ENCODE measurements at places on chromosomes 2 and 18. TPM values are rescaled to one million over a fixed set of nuclear protein-coding genes. Genes with fewer than 3 reads are reported as not detected.

GRCh38 chr2:136375017-136375901 lies 257.3 kb upstream of the CXCR4 start:
- DNase-seq, result no peak

The DGKD gene
- 38.1 TPM for total RNA-seq

The RIT2 gene
- total RNA-seq, result not detected

DNA sequence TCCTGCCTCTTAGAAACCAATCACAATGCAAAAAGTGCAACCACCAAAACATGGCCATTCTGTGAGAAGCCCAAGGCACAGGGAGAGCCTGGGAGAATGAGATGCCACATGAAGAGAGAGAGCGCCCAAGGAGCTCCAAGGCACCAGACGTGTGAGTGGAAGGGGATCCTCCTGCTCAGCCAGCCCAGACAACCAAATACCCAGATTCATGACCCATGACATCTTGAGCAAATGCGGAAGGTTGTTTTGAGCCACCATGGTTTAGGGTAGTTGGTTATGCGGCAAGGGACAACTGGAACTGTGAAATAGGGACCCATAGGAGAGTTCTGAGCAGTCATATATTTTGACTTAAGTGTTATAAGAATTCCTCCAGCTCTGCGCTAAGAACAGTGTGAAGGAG lies 7.0 kb downstream of the AFF3 start:
- DNase-seq, result no peak

DNA sequence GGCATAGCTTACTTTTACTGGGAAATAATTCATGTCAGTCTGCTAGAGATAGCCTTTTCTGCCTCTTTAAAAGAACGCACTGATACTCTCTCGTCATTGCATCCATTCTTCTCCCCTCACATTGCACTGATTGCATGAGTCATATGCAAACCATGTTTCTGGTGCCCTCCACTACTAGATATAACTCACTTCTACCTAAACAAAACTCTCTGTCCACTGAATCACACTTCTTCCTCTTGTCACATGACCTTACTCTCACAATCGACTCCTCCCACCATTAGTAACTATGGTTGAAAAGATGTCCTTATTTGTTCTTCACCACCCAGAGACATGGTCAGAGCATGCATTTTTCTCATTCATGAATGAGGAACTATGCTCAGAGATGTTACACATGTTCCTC lies 158.0 kb downstream of the CSRNP3 start:
- DNase-seq, result no peak

GRCh38 chr2:86790676-86791572 lies at the start of gene CD8A:
Gene CD8A, minus strand, starts transcription at chr2:86790913. Its CDS starts 88 bp downstream, at chr2:86790825.
- DNase-seq, result no peak

DNA sequence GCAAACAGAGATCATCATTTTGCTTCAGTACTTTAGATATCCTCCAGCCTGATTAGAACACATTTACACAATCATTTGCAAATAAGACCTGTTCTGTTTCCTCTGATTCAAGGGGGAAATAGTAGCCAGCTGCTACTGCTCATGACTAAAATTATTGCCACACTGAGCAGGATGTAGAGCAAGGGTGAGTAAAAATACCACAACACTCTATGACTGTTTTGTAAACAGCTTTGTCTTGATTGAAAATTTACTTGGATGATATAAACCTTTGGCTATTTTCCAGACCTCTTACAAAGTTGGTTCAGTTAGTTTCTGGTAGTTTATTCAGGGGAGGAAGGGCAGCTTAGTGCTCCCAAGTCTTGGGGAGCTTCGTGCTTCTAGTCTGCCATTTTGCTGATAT lies 286.4 kb upstream of the CNTNAP5 start:
- no peak for DNase-seq

GRCh38 chr2:167237478-167237877 lies 349.2 kb downstream of the XIRP2 start:
- DNase-seq, result no peak

The MAL gene
- 1.0 TPM for total RNA-seq

- DNase-seq, result no peak
Observed at GRCh38 chr2:112830682-112831512, 5.7 kb downstream of the IL1B start.

DNA sequence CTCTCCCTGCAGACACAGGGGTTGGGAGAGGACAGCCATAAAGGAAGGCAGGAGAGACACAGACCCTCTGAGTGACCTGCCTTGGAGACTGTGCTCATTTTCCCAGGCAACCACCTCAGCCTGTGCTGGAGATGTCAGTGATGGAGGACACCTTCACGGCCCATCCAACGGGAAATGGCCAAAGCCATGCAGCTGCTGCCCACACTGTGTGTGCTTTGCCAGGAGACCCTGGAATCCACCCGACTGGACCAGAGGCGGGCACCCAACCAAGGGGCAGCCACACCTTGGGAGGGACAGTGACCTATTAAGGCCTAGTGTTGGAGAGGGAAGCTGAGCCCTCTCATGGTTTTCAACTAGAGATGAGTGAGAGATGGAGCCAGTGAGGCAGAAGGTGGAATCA lies 192.5 kb downstream of the SMAD2 start:
- no peak for DNase-seq

- no peak for DNase-seq
Observed at GRCh38 chr2:207182911-207183310, 17.2 kb upstream of the KLF7 start.

The MREG gene
- total RNA-seq, result 0.67 TPM

- DNase-seq, result no peak
Observed at GRCh38 chr2:37039580-37039979, 44.6 kb downstream of the HEATR5B start.

- no peak for DNase-seq
Observed at GRCh38 chr2:151053661-151053990, 208.0 kb downstream of the RBM43 start.

The TSPYL6 gene
- not detected for total RNA-seq

DNA sequence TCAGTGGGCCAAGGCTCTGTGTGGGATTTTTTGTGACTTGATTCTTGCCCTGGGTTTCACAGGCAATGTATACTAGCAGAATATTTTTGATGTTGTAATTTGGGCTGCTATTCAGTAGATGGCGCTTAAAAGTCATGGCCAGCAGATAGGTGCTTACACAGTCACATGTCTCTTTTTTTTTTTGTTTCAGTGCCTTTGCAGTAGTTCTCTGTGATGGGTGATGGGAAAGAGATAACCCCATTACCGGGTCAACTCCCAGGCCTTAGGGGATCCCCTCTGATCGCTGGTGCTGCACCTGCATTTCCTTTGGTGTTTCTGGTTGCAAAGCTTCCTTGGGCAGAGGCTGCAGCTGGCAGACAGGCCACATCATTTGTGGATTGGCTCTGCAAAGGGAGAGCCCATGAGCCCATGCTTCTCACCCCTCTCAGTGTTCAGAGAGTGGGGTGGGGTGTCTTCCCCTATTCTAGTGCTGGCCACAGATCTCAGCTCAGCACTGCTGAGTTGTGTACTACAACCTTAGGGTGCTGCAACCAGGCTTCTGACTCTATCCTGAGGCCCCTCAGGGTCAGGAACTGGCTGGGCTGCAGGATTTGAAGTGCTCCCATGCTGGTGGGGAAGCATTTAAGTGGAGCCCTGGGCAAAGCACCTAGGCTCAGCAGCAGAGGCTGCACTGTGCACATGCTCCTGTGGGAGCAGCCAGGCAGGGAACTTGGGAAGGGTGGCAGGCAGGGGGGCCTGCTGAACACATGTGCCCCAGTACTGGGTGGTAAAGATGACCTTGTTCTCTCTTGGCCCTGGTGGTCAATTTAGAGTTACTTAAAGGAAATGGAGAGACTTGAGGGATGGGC lies 219.8 kb upstream of the SPHKAP start:
- DNase-seq, result no peak

DNA sequence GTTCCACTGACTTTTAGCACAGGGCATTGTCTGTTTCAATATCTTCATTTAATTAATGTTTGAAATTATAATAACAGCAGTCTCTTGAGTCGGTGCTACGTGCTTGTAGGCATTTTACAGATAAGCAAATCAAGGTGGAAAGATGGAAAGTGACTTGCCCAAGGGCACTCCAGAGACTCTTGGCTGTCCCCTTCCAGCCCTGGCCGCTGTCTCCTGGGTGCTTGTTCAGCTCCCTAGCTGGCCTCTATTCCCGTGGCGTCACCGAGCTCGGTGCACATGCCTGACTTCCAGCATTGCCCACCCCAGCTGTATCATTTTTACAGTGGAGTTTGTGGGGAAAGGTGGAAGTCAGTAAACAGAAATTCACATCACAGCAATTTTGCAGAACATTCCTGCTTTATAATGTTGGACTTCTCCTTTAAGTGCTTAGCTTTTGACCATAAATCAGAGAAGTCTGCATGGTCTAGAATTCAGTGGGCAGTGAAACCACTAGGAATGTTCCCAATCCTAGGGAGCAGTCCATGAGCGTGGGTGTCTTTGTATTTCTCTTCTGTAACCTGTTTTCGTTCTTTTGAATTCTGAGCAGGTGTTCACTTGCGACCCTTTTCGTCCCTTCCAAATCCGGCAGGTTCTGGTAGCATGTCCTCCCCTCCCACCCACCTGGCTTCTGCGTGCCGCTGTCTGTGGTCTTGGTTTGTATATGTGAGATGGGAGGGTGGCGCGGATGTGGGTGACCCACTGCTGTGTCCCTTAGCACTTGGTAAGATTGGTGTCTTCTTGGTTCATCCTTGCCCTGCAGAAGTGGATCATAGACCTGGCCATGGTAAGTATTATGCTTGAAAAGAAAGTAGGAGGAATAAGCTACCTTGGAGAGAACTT lies 8.4 kb downstream of the SLC66A3 start:
- no peak for DNase-seq

The MOCOS gene
- 1.3 TPM for total RNA-seq

DNA sequence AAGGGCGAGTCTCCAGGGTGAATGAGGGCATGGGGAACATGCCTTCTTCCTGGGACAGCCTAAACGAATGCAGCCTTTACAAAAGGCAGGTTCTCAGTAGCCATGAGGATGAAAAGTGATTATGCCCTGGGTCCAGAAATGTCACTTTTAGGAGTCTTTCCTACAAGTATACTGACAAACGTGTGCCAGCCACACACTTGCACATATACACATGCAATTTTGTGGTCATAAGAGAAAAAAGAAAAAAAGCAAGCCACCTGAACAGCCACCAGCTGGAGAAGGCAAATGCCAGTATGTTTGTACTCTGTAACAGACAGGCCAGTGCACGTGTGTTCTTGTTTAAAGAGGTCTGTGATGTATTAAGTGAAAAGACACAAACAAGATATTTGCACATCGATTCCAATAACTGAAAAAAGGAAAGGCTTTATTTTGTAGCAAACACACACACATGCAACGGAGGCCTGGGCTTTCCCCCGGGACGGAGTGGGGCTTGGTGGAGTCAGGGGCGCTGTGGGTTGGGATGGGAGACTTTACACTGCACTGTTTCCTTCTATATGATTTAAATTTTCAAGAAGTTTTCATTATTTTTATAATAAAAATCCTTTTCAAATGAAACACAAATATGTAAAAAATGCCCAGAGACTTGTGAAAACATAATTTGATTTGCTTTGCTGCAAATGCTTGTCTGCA lies 108.4 kb downstream of the FAM210A start:
- DNase-seq, result no peak

The CYP1B1 gene
- 49.8 TPM for total RNA-seq

DNA sequence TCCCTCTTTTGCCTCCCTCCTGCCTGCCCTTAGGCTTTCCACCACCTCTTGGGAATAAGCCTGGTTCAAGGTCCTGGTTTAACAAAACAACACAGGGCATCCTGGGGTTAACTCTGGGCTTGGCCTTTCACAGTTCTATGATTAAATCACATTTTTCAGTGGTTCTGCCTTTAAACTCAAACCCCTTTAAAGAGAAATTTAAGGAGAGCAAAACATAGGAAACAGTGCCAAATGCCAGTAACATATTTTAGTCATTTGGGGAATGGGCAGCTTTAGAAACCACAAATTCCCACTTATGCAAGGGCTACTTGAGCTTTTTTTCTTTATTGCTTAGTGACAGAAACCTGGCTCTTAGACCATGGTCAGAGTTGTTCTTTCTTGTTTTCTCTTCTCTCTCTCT lies 112.2 kb upstream of the FZD5 start:
- DNase-seq, result no peak

DNA sequence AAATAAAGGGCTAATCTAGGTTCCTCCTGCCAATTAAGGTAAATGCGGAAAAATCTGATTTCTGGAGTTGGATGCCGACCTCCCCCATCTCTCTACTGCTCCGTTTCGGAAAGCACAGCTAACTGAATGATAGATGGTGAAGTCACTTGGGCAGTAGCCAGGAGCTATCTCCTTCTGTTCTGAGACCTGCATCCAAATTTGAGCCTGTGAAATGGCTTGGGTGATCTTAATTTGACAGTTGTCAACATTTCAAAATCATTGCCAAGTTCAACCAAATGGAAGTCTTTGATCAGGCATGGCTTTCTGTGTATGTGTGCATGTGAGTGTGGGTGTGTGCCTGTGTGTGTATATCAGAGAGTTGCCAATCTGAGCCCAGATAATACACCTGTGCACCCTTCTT lies 217.2 kb downstream of the ZNF516 start:
- DNase-seq, result no peak

DNA sequence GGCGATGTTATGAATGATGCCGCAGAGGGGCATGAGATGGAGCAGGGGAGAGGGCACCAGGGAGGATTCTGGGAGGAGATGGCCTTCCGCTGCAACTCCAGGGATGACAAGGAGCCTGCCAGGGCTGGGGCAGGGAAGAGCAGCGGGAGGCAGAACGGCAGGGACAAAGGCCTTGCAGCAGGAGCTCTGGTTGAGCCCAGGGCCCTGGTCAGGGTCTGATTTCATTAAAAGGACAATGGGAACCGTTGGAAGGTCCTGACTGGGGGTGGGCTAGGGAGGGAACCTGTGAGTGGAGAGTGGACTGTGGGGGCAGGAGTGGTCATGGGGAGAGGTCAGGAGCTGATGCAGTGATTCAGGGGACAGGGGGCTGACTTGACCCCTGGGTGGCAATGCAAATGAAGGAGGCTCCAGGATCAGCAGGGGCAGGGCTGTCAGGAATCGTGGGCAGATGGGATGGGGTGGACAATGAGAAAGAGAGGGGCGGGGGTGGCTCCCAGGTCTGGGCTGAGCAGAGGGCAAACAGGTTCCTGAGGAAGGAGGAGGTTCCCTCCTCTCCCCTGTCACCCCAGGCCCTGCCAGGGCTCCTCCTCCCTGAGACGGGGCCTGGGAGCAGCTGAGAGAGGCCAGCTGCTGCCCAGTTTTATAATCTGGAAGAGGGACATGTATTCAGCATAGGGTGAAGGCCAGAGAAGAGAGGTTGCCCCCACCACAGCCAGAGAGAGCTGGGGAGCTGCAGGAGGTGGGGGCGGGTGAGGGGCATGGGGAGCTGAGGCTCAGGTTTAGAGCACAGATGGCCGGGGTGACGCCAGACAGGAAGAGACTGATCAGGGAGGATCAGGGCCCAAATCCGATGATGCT lies 7.3 kb upstream of the DUSP2 start:
- peak; percentile 48 for DNase-seq

DNA sequence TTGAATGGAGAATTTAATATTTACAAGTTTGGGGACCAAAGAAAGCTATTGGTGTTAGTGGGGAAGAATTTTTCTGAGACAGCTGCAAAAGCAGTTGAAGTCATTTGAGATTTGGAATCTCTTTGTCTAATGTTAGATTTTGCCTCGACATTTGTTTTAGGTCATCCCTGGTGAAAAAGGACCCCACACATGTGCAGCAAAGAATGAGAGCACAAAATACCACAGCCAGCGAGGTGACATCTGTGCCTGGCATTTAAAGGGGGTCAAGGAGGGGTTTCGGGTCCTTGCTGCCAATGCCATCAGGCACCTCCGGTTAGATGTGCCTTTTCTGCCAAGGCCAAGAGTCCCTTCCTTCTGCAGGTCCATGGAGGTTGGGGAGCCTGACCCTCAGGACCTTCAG lies 173.3 kb downstream of the TRIB2 start:
- no peak for DNase-seq
